CD4-positive, alpha-beta memory T cell (primary cell): ENCODE measurements at places on chromosomes 7 and 10. TPM values are rescaled to one million over a fixed set of nuclear protein-coding genes. Genes with fewer than 3 reads are reported as not detected.

DNA sequence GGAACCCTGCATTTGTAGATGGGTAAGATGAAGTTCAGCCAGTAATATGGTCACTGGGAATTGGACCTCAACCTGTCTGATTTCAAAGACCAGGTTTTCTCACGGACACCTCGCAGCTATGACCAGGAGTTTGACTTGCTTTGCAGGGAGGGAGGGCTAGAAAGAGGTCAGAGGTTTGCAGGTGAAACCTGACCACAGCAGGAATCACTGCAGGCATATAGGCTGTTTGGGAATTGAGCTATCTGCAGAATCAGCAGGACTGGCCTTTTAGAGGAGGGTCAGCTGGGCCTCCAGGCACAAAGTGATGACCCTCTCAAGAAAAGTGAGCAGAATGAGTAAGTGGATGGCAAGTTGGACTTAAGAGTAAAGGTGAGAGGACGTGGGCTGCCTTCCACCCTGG is 166.3 kb downstream of the ADRA2A start:
- no peak for DNase-seq

The EIF4EBP2 gene
- 83.9 TPM for polyA plus RNA-seq

DNA sequence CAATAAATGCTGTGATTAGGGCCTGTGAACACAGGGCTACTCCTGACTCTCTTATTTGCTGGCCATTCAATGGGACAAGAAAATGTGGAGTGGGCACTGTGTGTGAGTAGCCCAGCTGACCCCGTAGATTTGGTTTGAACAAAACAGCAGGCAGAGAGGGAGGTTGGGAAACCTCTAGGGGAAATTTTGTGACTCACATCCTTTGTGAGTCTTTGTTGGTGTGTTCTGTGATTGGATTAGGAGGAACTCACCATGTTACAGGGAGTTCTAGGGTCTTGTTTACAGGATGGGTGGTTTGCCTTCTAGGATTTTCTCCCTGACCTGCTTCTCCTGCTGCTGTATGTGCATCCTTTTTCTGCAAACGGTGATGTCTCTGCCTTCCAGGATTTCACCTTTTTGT is 128.3 kb upstream of the MKI67 start:
- DNase-seq: no peak

DNA sequence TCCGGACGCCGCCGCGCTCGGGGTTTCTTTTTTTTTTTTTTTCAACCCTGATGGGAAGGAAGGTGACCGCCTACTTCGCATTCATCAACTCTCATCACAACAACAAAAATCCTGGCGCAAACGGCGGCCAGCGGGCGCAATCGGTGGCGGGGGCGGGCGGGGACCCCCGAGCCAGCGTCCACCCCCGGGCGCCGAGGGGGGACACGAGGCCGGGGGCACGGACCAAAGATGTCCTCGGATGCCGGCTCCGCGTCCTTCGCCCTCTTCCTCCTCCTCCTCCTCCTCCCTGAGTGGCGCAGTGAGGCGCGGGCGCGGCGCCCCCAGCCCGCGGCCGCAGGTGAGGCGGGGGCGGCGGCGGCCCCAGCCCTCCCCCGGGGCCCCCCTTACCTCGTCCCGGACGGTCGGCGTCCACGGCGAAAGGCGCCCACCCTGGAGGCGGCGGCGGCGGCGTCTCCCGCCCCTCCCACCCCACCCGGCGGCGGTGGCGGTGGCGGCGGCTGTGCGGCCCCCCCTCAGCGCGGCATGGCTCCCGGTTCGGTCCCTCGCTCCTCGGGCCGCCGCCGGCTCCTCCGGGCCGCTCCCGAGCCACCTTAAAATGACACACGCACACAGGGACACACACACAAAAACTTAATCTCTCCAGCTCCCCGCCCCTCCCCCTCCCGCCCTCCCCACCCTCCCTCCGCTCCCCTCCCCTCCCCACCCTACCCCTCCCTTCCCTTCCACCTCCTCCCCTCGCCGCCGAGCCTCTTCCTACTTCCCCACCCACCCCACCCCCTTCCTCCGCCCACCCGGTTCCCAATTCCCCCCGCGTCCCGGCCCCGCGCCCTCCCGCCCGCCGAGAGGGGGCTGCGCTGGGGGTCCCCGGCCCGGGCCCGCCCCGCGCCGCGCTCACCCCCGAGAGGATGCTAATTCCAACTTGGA is at the start of gene CTBP2:
Gene CTBP2 (minus strand): TSS at position 632 of the 924 bp plus-strand sequence.
- no peak for DNase-seq

The SVOPL gene
- polyA plus RNA-seq: not detected

GRCh38 chr7:11217848-11218565 is 244.3 kb downstream of the PHF14 start:
- DNase-seq: no peak
